ENCODE measurements at places on chromosomes 6 and 20.

DNA sequence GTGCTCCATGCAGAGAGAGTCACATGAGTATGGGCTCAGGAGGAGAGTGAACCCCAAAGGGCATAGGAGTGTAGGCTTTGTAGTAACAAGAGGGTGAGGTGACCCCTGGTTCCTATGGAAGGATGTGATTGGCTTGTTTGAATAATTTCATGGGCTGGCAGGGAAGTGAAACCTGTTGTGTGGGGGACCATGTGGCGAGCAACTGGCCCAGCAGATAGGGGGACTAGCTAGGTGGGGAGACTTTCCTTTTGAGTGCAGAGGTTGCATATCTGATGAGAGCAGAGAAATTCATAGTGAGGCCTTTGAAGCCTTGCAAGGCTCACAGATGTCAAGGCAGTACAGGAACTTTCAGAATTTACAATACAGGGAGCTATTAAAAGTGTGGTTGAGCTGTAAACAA is 247.9 kb upstream of the SLC35B3 start:
- DNase-seq = no peak

- DNase-seq = peak; percentile 87
Measured at GRCh38 chr6:31558631-31559500, 11.5 kb downstream of the NFKBIL1 start.

DNA sequence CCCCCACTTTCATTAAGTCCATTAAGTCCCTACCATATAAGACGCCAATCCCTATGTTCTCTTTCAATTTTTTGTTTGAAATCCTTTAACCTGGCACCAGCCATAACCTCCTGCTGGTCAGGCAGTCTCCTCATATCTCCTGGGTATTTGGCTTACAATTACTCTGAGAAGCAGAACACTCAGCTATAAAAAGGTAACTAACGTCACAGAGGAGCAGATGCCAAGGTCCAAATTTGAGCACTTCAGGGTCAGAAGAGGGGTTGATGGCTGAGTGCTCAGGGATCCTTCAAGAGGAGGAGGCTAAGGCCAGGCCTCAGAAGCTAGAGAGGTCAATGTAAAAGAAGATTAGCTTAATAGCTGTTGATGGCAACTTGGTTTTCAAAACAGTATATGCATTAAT is 22.3 kb upstream of the RCAN2 start:
- no peak for DNase-seq

DNA sequence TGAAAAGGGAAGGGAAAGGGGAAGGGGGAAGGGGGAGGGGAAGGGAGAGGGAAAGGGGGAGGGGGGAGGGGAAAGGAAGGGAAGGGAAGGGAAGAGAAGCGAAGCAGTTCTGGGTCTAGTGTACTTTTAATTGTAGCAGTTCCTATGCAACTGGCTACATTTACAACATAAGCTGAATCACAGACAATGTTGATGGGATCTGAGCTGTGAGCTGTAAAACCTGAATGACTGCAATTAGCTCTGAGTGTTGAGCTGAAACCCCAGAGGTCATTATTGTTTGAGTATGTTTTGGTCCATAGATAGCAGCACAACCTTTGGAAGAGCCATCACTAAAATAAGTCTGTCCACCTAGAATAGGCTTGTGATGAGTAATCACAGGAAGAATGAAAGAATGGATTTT is 7.2 kb upstream of the ABHD12 start:
- no peak for DNase-seq

DNA sequence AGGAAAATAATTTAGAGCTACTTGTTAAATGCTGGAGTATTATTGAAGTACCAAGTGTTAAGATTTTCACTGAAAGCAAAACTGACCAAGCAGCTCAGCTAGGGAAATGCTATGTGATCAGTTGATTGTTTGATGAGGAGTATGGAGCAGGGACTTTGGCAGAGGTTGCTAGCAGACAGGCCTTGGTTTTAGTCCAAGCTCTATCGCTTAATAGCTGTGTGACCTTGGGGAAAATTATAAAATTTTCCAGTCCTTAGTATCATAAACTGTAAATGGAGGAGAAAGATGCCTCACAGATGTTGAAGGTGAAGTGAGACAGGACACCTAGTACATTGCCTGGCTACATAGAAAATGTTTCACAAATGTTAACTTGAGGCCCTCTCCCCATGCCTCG is 136.6 kb downstream of the MTHFD1L start:
- DNase-seq = no peak

GRCh38 chr6:8958894-8959511 is 523.7 kb upstream of the SLC35B3 start:
- DNase-seq = no peak

DNA sequence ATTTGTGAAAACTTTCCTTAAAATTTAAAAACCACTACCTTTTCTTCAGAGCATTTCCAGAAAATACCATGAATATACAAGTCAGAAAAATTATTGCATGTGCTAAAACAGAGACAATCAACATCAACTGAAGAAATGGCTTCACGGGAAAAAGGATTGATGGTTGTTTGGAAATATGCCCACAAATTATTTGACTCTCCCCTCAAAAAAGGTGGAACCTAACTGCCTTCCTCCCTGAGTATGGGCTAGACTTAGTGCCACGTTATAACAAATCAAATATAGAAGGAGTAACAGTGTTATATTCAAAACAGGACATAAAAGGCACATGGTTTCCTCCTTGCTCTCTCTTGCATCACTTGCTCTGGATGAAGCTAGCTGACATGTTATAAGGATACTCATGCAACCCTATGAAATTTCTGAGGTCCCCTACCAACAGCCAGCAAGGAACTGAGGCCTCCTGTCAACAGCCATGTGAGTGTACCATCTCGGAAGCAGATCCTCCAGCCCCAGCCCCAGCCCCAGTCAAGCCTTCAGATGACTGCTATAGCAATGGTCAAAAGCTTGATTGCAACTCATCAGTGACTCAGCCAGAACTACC is 8.4 kb downstream of the BTBD9 start:
- no peak for DNase-seq

All from stimulated activated CD4-positive, alpha-beta T cell treated with anti-CD3 and anti-CD28 coated beads, Interleukin-15, amount 100 ng/mL, for 24 hours (primary cell).